ENCODE measurements at places on chromosomes 7 and 10.

- DNase-seq, result no peak
Measured at GRCh38 chr10:53490553-53490952, 718.0 kb upstream of the MBL2 start.

DNA sequence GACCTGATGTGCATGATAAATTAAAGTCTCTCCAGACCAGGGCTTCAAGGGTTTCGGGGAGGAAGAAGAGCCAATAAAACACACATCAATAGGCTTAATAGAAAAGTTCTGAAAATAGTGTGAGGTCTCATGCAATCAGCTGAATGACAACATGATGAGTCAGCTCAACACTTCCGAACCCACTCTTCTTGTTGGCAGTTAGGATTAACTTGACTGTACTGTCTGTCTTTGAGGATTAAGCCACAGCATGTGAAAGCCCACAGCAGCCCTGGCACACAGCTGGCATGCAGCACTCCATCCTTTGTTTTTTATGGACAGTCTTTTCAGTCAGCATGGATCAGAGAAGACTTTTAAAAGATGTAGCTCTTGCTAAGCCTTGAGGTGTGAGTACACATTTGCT is 526.9 kb upstream of the VSTM2A start:
- DNase-seq, result no peak

DNA sequence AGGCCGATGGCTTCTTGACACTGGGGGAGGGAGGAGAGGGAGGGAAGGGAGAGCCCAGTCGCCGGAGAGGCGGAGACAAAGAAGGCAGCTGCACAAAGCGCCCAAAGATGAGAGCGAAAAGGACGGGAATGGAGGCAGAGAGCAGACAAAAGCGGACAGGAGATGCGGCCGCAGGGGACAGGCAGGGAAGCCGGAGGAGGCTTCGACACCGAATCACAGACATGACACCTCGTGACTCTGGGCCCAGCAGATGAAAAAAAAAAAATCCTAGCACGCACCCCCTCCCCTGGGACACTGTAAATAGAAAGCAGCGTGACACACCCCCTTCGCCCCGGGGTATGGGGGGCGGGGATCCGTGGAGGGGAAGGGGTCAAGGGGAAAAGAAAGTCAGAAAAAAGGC is 976 bp downstream of the NAT16 start:
- DNase-seq, result no peak

DNA sequence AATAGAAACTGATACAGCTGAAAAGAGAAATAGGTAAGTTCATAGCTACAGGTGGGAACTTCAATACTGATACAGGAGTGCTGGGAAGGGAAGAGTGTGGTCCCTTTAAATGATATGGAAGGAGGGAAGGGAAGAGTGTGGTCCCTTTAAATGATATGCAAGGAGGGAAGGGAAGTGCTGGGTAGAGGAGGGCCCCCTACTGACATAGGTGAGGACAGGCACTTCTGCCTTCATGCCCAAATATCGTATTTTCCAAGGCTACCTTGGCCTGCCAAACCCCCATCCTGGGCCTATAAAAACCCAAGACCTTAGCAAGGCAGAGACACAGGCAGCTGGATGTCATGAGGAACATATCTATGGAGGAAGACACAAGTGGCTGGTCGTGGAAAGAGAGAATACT is 92.3 kb downstream of the MAGI2 start:
- no peak for DNase-seq

GRCh38 chr7:2197436-2198155 is 35.1 kb downstream of the MAD1L1 start:
- no peak for DNase-seq
